Substantia nigra (tissue), 51 donors: ENCODE measurements at places on chromosomes 11 and 22.

- DNase-seq = peak; percentile 79
Measured at GRCh38 chr11:131943295-131943694, 572.9 kb downstream of the NTM start.

DNA sequence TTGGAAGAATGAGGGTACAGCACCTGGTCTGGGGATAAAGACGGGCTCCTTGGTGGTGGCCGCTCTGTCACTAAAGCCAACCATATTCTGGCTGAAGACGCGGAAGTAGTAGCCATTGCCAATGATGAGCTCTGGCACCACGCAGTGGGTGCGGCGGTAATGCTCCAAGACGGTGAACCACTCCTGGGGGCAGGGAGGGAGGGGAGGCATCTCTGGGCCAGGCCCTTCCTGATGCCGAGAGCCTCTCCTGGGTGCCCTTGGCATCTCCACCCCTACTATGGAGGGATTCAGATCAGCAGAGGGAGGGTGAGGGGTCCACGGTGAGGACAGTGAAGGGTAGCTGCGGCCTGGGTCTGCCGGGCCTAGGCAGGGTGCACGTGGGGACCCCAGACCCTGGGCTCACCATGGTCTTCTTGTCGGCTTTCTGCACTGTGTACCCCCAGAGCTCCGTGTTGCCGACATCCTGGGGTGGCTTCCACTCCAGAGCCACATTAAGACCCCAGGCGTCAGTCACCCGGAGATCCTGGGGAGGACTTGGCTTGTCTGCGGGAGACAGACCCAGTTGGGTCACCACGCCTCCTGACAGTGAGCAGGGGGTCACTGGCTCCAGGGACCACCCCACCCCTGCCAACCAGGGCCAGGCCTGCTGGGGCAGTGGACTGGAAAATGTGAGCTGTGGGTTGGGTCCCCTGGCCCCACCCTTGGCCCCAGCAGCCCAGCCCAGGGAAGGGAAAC, 19.5 kb downstream of the MYBPC3 start:
- DNase-seq = no peak

- no peak for DNase-seq
Measured at GRCh38 chr11:27012234-27012921, 18.5 kb downstream of the FIBIN start.

GRCh38 chr11:83725728-83726127, 439.6 kb upstream of the CCDC90B start:
- no peak for DNase-seq

DNA sequence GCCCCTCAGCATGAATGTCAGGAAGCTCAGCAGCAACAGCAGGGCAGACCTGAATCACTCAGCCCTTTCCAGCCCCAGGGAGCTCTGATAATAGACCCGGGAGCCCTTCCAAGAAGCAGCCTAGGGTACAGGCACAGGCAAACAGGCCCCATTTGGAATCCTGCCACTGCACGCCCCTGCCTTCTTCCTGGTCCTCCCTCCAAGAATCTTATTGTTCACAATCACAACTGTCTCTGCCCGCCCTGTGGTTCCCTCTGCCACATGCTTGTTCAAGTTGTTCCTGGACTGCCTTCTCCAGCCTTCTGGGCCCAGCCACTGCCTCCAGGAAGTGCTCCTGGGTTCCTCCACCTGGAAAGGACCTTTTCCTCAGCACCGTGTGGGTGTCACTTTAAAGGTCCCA, 54.6 kb downstream of the LRRC32 start:
- no peak for DNase-seq

DNA sequence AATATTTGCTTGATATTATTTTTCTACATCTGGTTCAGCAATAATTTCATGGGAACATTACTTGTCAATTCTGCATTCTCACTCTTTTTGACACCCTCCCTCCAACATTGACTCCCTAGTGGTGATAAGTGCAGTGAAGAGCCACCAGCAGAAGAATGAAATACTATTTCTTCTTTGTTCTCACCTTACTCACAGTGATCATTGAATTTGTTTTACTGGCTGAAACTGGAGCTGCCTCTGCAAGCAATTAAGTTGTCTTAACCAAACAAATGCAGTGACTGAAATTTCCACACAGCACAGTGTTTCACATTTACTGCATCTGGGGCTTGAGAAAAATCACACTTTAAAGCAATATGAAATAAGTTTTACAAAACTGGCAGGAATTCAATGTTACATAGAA, 189.8 kb downstream of the JRKL start:
- DNase-seq = no peak

DNA sequence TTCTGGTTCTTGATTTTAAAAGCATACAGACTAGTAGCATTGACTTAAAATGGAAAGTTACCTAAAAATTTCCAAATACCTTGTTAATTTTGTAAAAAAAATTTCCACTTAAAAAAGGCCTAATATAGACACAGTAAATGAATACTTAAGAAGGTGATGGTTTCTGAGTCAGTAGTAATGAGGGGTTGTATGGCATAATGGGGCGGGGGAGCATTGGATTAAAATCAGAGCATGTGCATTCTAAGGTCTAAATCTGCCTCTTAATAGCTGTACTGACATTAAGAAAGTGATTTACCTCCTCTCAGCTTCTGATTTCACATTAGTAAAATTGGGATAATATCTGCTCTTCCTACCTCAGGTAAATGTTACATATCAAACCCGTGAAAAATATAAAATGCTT, 446.5 kb downstream of the AASDHPPT start:
- no peak for DNase-seq

GRCh38 chr11:121802542-121802941, 313.5 kb downstream of the BLID start:
- no peak for DNase-seq
